Inflammatory macrophage (primary cell): ENCODE measurements at places on chromosomes 5 and 9.

- DNase-seq = no peak
Observed at GRCh38 chr5:156326718-156327259, at the start of gene SGCD. TSS of gene SGCD (plus strand) at chr5:156327164.

DNA sequence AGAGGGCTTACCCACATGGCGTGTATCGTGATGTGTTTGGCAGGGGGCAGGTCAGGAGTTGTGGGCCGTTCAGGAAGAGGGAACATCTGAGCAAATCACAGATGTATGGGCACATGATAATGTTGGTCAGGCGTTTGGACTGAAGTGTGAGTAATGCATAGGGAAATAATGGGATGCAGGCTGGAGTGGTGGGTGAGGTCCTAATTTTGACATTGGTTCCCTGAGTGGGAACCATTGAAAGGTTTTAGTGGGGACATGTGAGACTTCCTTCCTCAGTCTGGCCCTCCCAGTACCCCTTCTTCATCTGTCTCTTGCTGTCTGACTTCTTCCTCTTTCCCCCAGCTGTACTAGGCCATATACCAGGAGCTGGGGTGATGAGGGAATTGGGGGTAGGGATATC lies 7.6 kb downstream of the OTULIN start:
- peak; percentile 88 for DNase-seq

DNA sequence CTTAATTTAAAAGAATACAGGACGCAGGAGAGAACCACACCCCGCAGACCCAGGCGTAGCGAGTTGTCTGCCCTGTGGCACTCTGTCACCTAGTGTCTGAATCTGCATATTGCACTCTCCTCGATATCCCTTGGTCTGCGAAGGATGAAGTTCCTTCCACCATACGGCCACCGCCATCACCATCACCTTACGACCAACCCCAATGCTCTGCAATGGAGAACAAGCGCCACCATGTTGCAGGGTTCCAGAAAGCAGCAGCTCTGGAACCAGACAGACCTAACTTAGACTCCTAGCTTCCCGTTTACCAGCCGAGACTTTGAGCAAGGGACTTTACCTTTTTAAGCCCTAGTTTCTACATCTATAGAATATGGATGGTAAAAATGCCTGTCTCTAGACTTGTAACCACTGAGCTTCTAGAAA lies 77.4 kb upstream of the DMRT1 start:
- DNase-seq = peak; percentile 81

DNA sequence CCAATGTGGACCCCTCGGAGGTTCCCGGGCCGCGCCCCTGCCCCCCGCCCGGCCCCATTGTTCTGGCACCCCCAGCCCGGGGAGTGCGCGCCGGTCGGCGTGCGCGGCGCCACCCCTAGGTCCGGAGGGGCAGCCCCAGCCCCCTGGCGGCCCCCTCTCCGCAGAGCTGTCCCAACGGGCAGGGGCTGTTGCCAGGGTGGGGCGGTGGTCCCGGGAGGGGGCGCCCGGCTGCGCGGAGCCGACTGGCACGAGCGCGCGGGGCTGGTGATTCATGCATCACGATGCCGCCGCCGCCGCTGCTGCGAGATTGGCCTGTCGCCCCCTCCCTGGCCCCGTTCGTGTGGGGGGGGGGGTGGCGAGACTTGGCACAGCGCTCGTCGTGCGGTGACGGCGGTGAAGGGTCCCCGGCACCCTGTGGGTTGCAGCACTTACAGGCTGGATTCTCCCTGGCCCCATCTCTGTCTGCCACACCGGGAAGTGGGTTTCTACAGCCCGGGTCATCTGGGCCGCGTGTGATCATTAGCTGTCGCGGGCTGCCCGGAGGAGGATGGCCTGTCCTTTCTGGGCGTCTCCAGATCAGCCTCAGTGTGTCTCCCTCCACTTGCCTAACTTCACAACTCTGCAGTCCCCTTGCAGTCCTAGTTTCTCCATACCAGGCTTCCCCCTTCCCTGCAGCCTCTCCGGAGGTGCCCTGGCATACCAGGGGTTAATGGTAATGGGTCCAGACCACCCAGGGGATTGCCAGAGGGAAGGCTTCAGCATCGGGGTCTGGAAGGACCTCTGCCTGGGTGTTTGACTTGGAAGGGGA lies 858 bp downstream of the NCS1 start:
- peak; percentile 52 for DNase-seq

DNA sequence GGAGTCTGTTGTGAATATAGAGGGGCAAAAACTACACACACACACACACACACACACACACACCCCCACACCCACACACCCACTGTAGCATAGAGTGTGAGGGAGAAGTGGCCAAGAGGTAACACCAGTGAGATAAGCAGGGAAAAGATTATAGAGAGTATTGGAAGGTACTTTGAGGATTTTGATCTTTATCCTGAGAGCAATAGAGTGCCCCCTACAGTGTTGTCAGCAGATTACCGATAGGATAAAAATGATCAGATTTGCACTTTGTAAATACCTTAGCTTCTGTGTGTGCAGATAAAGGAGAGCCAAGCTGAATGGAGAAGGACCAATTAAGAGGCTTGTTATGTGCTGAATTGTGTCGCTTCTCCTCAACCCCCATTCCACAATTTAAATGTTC lies 32.3 kb downstream of the ERCC6L2 start:
- DNase-seq = no peak

- peak; percentile 35 for DNase-seq
Observed at GRCh38 chr5:16935231-16936149, 598 bp downstream of the MYO10 start.

GRCh38 chr5:171986772-171987171 lies 19.7 kb downstream of the FBXW11 start:
- no peak for DNase-seq
